ENCODE measurements at places on chromosomes 7 and 10.

DNA sequence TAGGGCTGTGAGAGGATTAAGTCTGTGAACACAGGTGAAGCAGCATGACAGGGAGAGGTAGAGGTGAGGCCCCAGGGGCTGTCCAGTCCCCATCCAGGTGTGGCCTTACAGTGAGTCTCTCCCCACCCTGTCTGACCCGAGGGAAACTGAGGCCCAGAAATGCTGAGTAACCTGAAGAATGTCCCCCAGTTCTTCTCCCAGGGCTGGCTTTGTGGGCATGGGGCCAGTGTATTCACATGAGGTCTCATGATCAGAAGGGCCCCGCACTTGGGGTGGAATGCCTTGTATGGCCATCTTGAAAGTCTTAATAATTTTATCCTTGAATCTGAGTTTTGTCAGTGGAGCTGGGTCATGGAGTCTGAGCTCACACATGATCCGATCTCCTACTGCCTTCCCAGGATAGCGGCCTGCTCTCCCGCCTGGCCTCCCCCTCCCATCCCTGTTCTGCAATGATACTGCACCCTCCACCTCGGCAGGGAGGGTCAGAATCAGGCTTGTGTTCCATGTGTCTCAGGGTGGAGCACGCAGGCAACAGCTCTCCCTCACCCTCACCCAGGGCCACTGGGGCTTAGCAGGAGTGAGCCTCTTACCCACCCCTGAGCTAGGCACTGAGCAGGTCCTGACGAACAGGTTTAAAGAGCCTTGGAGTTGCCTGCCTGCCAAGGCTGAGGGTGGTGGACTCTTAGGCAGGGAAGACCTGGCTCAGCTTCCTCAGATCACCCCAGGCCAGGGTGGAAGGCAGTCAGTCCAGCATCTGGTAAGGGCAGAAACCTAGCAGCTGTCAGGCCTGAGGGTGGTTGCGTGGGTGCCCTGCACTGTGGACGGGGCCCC lies 41.4 kb upstream of the NPFFR1 start:
- DNase-seq, result no peak

GRCh38 chr7:140053812-140054539 lies 8.8 kb downstream of the PARP12 start:
- DNase-seq, result no peak

GRCh38 chr7:148212731-148213130 lies 377.8 kb upstream of the C7orf33 start:
- no peak for DNase-seq

DNA sequence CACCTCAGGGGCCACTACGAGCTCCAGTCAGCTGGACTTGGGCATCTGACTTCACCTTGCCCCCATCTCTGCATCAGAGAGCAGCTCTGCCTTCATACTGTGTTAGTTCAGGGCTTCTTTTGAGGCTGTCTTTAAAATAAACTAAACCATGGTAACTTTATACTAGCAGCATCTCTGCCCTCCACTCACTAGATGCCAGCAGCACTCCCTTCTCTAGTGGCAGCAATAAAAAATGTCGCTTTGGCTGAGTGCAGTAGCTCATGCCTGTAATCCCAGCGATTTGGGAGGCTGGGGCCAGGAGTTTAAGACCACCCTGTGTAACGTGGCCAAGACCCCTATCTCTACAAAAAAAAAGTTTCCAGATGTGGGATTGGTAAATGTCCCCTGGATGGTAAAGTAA lies 584.4 kb downstream of the INHBA start:
- no peak for DNase-seq

DNA sequence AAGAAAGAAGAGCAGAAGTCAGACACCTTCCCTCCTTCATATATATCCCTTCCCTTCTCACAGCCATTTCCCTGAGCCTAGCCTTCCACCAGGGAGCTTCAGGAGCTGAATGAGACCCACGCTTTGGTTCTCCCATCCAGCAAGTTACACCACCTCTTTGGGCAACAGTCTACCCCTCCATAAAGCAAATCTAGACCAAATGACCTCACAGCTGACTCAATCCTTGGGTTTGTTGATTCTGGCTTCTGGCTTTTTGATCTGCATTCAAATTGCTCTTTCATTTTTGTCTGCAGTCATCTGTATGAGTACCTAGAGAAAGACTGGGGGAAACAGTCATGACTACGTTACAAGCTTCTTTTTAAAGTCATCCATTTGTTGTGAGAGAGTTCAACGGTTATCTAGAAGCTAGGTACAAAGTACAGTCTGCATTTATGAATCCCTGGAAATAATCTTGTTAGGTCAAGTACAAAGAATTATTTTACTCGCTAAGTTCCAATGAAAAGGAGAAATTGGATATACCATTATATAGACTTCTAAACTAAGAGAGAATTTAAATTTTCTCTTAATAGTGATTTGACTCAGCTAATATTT lies 86.3 kb downstream of the RAB11FIP2 start:
- no peak for DNase-seq

DNA sequence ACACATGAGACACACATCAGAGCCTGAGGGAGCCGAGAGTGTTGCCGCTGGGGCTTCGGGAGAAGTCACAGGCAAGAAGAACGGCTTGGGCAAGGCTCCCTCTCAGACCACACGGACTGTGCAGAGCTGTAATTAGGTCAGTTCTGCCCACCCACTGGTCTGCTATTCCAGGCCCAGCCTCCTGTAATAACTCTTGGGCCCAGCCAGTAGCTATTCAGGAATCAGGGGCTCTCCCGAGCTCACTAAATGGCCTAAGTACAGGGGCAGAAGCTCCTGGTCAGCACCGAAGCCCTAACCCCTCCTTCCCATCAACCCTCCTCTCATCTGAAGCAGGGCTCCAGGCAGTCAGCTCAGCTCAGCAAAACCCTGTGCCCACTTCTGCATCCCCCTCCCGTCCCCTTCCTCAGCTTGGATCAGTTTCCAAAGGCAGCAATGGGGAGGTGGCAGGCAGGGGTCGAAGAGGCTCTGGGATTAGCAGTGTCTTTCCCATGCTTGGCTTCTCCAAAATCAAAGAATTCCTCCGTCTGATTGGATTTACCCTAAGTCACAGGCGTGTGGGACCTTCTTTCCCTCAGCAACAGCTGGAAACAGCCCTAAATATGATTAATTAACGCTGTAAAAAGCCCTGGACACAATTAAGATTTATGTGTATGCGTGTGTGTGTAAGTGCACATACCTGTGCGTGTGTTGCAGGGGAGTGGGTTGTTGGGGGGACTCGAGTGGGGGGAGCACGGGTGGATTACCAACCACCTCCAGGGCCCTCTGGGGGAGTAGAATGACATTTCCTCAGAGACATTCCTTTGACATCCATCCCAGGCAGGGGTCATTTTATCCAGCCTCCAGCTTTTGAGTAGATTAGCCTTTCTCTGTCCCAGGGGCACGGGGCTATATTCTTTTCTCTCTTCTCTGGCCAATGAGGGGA lies 48.4 kb upstream of the BTRC start:
- DNase-seq, result no peak

GRCh38 chr10:97589479-97589878 lies at the start of gene C10orf62:
Gene C10orf62, plus strand, starts transcription at chr10:97589721. Its CDS starts 177 bp downstream, at chr10:97589898.
- DNase-seq, result no peak

GRCh38 chr7:46494028-46494427 lies 573.0 kb upstream of the IGFBP3 start:
- peak; percentile 94 for DNase-seq

DNA sequence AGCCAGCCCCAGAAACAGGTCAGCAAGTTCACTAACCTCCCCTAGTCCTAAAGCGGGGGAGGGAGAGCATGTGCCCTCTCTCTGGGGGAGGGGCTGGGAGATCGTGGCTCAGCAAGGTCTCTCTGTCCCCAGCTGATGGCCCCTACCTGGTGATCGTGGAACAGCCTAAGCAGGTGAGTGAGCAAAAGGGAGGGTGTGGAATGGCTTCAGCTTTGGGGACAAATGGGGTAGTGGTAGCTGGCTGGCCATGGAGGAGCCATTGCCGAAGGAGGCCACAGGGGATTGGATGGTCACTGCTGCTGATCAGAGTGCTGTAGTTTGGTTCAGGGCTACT lies 779 bp downstream of the NFKB2 start:
- no peak for DNase-seq

- DNase-seq, result peak; percentile 44
Observed at GRCh38 chr10:101287997-101288635, 58.9 kb upstream of the LBX1 start.

DNA sequence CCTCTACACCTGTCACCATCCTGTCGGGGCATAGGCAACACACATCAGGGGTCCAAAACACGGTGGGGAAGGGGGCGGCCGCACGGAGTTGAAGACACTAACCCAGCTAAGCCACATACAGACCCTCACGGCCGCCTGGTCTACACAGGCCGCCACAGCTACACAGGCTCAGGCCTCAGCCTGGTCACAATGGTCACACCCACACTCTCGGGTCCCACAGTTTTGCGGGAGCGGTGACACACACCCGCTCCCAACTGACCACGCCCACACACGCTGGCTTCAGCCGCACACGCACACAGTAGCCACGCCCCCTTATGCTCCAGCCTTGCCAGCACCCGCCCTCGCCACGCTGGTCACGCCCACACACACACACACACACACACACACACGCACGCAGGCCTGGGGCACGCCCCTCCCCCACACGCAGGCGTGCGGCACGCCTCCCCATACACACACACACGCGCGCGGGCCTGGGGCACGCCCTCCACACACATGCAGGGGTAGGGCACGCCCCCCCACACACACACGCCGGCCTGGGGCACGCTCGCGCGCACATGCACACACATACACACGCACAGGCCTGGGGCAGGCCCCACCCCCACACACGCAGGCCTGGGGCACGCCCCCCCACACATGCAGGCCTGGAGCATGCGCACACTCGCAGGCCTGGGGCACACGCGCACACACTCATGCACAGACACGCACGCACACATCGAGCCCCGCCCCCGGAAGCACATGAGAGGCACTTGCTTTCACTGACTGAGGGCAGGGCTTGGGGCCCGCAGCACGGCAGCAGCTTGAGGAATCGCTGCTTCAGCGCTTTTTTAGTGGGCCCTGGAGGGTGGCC lies 12.3 kb upstream of the OGA start:
- DNase-seq, result peak; percentile 89

- no peak for DNase-seq
Observed at GRCh38 chr7:135560631-135561030, 2.9 kb downstream of the NUP205 start.

GRCh38 chr7:153550173-153550572 lies 502.0 kb upstream of the DPP6 start:
- no peak for DNase-seq

- peak; percentile 67 for DNase-seq
Observed at GRCh38 chr10:119208553-119208940, 1.2 kb downstream of the GRK5 start.

DNA sequence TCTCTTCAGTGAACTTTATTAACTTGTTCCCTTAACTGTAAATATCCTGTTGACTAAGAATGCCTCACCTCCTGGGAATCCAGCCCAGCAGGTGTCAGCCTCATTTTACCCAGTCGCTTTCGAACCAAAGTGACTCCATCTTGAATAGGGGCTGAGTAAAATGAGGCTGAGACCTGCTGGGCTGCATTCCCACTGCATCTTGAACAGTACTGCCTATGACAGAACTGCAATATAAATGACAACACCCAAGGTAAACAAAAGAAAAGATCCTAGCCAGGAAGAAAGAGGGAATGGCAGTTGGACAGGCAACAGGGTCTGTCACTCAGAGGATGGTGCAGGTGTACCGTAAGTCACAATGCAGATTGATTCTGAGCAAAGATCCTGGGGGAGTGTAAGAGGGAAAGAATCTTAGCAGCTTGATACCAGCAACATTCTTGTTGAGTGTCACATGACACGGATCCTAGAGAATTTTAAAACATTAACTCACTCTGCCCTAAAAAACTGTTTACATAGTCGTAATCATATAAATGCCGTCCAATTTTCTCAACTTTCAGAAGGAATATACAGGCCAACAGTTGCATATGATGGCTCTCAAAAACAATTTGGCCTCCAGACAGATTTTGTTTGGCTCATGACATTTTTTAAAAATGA lies 4.4 kb upstream of the FAM107B start:
- DNase-seq, result peak; percentile 93

GRCh38 chr7:92714280-92714679 lies 122.1 kb downstream of the CDK6 start:
- peak; percentile 39 for DNase-seq

GRCh38 chr7:138374119-138374693 lies 85.9 kb upstream of the TRIM24 start:
- no peak for DNase-seq

DNA sequence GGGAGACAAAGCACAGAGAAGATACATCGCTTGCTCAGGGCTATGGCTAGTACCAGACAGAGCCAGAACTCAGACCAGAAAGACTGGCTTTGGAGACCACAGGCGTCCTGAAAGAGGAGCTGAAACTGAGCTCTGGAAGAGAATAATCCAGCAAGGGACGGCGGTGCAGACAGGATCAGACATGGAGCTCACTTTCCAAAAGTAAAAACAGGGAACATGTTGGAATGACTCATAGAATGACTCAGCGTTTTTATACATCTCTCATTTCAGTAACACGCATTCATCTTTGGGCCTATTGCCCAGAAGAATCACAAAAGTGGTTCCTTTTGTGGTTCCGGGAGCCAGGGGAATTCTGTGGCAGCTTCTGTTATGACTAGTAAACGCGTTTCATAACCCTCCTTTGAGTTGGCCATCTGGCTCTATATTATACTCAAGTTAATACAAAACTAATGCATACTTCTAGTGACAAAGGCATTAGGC lies 37.2 kb downstream of the PLEKHS1 start:
- peak; percentile 96 for DNase-seq

DNA sequence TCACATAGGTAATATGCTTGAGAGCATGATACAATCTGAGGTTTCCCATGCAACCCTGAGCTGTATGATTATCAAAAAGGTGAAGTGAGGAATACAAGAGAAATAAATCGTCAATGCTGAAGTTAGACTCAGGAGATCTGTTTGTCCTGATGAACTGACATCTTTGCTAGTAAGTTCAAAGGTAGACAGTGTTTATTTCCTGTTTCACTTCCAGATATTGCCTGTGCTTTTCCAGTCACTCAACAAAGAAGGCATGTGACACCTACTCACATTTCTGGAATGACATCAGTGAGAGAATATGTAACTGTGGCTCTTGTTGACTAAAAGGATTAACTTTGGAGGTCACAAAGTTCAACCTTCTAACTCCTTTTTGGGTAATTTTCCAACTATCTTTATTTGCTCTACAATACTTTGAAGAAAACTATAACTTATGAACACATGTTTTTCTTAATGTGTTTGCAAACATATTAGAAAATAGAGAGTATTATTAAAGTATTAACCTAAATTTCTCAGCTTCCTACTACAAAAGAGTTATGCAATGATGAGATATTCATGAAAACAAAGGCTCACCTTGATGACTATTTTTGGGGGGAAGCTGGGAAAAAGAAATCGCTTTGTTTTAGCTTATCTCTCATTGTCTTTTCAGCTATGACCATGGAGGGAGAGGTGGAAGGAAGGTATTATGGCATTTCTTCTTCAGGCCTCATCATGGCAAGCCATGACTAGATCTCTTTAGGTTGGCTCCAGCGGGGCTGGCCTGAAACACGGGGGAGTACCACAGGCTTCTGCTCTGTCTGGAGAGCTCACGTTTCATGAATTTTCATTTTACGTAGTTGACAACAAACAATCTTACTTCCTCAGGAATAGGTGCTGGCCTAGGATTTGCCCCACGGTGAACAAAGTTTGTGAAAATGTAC lies 214.7 kb upstream of the SLC26A5 start:
- DNase-seq, result peak; percentile 71

- no peak for DNase-seq
Observed at GRCh38 chr7:133369130-133369529, 116.3 kb downstream of the EXOC4 start.

Data from EH (cell line).